ENCODE measurements at places on chromosomes 13 and 19. TPM values are rescaled to one million over a fixed set of nuclear protein-coding genes. Genes with fewer than 3 reads are reported as not detected.

The WDR88 gene
- not detected for total RNA-seq

The STRN4 gene
- total RNA-seq, result 86.1 TPM

The SLC7A10 gene
- not detected for total RNA-seq

The RAB8A gene
- total RNA-seq, result 44.4 TPM

The ZNF444 gene
- total RNA-seq, result 19.2 TPM

The PRSS57 gene
- total RNA-seq, result not detected

The USP12 gene
- total RNA-seq, result 11.6 TPM
